ENCODE measurements at places on chromosomes 1 and 21.

DNA sequence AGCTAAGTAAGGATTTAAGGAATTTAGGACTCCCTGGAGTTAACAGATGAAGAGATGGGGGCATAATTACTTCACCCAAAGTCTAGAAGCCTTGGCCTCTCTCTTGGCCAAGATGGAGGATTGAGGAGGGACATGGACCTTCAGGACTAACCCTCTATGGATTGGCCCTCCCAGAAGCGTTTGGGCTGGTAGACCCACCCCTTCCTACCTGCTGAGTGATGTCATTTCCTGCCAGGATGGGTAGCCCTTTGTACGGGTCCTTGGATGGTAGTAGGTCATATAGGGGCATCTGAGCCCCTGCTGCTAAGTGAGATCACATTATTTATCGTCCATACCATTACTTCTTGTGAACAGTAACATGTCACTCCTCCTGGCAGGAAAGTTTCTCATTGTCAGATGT, 17.7 kb downstream of the LURAP1 start:
- no peak for DNase-seq

DNA sequence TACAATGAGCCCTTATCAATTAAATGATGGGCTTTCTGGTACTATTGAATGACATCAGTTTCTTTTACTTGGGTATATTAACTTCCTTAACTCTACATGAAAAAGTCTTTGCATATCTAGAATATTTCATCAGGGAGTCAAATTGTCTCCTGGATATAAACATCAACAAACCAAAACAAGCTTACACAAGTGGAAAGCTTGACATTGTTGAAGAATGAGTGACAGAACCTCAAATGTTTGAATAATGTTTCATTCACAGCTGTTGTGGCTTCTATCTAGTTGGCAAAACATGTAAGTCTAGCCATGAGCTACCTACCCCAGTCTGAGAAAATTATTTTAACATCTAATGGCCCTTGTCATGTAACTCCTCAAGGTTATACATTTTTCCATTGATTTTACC, 604.8 kb upstream of the ADAMTS5 start:
- DNase-seq: no peak

DNA sequence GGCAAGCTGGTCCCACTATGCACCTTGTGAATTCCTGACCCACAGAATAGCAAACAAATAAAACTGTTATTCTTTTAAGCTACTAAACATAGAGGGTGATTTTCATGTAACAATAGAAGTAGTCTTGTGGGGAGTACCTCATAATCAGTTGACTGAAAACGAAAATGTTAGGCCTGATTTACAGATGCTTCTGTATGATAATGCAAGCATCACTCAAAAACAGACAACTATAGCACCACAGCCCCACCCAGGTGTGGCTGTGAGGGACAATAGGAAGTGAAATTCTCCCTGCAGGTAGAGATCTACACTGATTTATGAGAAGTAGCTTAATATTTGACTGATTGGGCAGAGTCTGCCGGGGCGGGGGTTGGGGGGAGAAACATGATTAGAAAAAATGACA, 26.5 kb upstream of the KRTAP19-8 start:
- DNase-seq: no peak

GRCh38 chr1:58739856-58740466, 40.1 kb upstream of the MYSM1 start:
- DNase-seq: no peak

- no peak for DNase-seq
Observed at GRCh38 chr1:112937495-112937894, 18.5 kb downstream of the SLC16A1 start.

DNA sequence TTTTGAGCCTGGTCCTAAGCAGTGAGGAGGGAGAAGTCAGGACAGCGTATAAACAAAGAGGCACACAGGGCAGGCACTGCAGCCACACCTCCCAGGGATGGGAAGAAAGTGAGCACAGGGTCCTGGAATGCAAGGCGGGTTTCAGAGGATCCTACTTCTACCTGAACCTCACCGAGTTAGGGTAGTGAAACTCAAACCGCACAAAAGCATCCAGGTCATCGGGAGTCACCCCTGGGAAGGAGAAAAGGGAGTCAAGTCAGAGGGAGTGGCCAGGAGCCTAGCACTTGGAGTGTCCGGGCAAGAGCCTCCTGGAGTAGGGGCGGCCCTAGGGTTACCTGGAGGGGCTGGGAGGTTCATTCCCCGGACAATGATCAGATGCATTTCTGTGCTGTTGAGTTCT, 10.6 kb downstream of the CC2D1B start:
- DNase-seq: no peak

- DNase-seq: no peak
Observed at GRCh38 chr21:40244981-40245380, 377.7 kb downstream of the PCP4 start.

DNA sequence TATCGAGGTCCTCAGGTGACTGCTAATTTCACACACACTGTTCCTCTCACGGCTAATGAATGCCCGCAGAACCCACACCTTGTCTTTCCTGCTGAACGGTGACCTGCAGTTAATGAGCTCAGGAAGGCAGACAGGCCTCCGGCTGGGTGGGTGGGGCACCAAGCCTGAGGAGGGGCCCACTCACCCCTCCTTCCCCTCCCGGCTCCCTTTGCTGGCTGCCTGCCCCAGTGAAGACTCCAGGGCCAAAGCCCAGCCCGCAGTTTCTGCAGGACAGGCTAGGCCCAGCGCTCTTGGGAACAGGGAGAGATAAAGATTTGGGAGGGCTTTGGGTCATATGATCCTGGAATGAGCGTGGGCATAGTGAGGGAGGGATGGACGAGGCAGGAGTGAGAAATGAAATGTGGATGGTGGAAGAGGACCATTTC, 26.4 kb downstream of the FOXO6 start:
- DNase-seq: peak; percentile 81

DNA sequence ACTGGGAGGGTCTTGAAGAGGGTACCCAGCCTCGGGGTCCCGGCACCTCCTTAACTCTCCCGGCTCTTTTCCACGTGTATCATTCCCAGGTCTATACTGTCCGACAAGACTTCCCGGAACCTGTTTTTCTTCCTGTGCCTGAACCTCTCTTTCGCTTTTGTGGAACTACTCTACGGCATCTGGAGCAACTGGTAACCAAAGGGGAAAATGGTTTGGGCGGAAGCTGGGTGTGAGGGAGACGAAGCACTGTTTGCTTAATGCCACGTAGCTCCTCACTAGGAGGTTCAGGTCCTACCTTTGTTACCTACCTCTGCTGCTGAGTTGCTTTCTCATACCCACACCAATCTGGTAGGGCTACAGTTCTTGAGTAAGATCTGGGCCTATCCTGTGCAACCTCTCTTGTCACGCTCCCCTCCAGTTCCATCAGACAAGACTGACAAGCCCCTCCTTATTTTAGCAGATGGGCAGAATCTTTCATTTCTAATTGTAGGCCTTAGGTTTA, 642 bp downstream of the SLC30A7 start:
- DNase-seq: no peak

DNA sequence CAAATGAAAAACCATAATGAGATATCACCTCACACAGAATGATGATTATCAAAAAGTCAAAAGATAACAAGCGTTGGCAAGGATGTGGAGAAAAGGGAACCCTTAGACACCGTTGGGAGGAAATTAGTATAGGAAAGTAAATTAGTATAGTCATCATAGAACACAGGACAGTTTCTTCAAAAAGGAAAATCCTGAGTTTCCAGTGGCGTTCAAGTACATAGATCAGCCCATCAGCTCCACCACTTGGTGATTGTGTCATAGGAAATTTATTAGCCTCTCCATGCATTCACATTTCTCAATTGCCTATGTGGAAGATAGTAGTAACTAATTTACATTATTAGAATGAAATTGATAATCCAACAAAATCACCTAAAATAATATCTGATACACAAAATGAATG, 20.8 kb upstream of the GBP2 start:
- no peak for DNase-seq
